ENCODE measurements at places on chromosomes 5 and 9.

DNA sequence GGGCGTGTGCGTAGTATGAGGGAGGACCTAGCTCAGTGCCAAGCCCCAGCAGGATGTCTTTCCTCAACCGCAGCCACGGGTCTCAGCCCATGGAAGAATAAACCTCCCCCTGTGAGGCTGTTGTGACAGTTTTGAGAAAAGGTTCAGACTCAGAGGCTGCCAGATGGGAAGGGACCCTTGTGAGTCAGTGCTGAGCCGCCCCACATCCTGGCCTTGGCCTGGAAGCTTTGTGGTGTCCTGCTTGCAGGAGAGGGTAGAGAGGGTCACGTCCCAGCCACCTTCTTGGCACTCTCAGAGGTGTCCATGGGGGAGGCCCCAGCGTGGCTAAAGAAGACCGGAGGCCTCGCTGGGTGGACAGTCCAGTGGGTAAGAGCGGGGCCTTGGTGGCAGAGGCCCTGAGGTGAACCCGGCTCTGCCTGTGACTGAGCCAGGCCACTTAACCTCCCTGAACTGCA lies 2.8 kb downstream of the GRHPR start:
- DNase-seq = no peak

DNA sequence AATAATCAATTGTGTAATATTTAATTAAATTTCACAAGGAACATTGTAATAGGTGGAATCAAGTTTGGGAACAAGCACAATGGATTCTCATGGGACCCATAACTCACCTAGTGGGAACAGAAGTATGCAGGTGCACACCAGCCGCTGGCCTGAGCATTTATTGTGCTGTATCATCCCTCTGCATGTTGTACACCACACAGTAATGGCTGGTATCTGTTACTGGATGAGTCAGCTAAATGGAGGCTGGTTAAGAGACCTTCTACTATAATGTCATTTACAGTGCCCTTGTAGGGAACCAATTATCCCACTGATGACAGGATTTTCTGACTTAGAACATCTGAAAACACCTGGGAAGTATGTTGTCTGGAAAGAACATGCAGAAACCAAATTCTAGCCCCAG lies 3.2 kb upstream of the MAP3K1 start:
- no peak for DNase-seq

DNA sequence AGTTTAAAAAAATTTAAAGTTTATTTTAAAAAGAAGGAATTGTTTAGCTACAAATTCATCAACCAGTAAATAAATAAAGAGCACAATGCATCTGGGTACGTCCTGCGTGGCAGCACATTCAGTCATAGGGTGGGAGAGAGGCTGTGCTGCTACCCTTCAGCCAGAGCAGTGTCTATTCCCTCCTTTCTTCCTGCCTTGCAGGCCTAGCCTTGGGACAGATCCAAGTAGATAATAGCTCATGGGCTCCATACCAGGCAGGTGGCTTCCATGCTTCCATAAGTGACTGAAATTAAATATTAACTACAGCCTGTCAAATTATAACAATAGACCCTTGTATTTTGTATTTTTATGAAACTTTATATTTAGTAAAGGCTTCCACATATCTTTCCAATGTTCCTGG lies 408.3 kb upstream of the RGMB start:
- no peak for DNase-seq

GRCh38 chr5:166726406-166726805 lies 1565.0 kb upstream of the WWC1 start:
- no peak for DNase-seq

DNA sequence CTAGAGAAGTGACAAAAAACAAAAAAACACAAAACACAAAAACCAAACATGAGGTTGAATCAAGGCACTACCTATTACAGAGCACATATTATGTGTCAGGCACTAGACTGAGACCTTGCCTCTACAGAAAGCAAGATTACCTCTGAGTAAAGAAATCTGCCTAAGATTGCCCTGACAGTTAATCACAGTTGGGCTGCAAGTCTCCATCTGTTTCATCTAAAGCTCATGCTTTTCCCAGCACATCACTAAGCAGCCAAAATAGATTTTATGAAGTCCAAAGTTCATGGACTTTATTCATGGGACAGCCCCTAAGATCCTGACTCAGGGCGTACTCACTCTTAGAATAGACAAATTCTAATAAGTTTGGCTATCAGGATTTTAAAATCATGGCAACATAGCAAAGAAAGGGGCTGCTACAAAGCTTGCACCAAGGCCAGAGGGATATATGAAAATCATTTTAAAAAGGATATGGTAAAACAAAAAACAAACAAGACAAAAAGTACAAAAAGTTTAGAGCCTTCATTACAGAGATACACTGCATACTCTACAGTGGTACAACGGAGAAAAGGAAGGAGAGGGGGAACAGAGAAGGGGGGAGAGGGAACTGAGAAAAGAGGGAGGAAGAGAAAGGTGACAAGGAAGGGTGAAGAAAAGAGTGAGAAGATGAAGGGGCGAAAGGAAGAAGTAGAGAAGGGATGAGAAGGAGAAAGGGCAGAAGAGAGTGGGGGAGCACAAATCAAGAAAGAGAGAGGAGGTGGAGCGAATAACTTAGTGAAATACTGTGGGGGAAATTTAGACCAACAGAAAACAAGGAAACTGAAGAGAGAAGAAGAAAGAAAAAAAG lies 58.2 kb downstream of the RICTOR start:
- no peak for DNase-seq

- no peak for DNase-seq
These were observed 187.1 kb downstream of the AOPEP start for GRCh38 chr9:94913550-94913949.

DNA sequence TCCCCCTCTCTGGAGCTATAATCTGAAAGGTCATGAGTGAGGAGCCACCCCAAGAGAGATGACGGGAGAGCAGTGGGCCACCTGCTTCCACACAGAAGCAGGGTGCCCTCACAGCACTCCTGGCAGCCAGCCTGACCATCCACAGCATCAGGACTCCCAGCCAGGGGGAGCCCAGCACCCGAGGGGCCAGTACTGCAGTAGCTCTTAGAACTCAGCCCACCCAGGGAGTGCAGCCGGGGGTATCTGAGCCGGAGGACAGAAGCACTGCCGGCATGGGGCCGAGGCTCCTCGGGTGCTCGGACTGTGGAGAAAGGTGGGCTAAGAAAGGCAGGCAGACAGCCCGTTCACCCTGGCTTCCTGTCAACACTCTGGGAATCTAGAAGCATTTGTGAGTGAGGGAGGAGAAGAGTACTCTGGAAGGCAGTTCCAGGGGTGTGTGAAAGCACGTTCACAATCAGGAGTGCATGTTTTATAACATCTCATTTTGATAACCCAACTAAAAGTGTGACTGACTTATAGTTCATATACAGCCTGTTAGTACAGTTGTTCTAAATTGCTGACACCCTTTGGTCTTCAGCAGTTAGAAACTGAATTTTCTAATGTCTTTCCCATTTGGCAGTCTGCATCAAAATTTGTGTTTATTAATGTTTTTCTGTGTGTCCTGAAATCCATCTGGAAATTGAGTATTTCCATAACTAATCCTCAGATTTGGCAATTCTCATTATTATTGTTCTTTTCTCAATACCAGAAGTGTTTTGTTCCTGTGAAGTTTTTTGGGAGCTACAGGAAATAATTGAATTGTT lies 25.9 kb upstream of the ASPN start:
- no peak for DNase-seq

DNA sequence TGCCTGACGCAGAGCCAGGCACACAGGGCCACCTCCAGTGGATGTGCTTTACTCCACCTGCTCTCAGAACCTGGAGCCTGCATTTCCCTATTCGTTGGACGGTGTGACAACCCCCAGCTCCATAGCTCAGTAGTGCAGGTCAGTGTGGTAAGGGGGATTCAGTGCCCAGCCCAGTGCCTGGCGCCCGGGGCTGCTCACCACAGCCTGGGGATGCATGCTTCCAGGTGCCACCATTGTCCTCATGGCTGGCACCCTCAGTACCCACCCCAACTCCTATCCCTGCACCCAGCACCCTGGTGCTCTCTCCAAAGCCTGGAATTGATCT lies 32.8 kb upstream of the ADAMTS2 start:
- DNase-seq = no peak

DNA sequence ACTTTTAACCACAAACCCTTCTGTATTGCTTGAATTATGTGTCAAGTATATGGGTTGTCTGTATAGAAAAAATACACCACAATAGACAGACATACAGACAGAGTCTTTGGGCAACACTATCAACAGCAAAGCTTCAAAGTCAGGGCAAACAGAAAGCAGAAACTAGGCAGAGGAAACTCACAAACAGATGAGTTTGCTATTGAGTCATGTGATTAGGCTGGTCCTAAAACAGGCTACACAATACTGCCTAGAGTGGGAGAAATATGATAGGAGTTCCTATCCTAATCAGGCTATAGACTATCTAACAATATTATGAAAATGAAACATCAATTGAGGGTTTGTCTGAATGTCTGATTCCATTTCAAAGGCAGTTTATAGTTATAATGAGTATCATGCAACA lies 156.4 kb downstream of the EDIL3 start:
- DNase-seq = no peak

GRCh38 chr5:32827981-32828380 lies 116.9 kb downstream of the NPR3 start:
- no peak for DNase-seq

Data from GM06990 (cell line).